CD4-positive, alpha-beta T cell treated with Interleukin-17A for 1 hour (primary cell): ENCODE measurements at places on chromosomes 5 and 9.

- no peak for DNase-seq
Observed at GRCh38 chr9:92749071-92749933, 15.3 kb downstream of the BICD2 start.

DNA sequence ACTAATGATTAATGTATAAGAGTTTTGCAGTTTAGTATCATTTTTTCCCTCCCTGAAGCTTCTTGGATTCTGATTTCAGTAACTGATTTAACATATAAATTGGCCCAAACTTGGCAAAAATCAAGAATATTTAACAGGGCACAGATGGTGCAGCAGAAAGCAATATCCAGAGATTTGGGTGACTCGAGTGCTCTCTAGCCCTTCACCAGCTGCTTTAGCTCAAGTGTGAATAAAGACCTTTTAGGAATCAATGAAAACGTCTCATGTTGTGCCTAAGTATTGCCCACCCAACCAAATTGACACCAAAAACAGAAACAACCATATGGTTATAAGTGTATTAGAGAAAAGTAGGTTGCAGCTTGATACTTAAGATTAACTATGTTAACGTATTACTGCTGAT lies 933.4 kb upstream of the PTPRD start:
- no peak for DNase-seq

- no peak for DNase-seq
Observed at GRCh38 chr5:122584411-122585300, 190.2 kb upstream of the SNX2 start.

DNA sequence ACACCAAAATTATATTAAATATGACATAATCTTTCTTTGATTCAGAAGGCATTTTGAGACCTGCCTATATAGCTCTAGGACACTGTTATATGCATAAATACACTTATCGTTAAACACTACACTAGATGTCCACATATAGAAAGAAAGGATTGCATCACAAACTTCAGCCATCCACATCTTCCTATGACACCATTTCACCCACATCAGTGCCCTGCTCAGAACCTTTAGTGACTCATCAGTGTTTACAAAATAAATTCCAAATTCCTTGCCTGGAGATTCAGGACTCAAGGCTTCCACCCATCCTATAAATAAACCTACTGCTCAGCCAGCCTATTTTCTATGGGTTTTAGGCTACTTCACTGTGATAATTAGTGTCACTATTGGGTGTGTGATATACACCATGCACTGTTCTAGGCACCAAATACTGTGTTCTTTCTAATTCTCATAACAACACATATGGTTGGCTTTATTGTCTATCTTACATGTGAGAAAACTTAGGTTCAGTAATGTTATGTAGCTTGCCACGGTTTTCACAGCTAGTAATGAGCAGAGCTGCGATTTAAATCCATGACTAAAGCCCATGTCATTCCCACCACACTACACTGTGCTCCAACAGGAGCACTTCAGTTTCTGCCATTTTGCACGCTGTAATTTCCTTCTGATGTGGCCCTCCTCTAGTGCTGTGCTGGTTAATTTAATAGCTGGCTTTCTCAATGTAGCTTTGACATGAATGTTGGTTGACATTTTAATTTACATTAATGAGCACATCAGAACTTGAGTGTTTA lies 103.3 kb downstream of the SREK1 start:
- no peak for DNase-seq

GRCh38 chr5:79697222-79698170 lies 7.9 kb downstream of the CMYA5 start:
- no peak for DNase-seq

DNA sequence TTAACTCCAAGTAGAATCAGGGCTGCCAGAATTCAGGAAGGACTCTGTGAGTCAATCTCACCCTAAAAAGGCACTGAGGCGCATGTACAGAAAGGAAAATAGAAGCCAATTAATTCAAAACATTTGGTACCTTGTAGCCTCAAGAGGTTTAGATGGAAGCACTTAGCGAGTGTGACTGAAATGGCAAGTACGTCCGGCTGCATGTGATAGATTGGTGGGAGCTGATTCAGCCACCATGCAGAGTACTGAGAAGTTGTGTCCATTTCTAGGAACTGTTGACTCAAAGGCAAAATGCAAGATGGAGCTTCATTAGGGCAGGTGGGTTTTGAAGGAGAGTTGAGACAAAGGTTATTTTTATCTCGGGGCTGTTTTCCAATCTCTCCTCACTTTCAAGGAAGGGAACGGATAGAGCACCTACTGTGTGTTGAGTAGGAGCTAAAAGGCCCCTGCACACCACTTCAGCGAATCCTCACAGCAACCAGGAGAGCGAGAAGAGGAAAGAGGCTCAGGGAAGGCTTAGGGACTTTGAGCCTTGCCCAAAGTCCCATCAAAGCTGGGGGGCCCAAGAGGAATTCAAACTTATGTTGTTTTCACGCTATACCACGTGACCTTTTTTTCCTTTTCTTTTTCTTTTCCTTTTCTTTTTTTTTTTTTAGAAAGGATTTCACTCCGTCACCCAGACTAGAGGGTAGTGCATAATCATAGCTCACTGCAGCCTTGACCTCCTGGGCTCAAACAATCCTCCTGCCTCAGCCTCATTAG lies 34.6 kb upstream of the CPEB4 start:
- no peak for DNase-seq

DNA sequence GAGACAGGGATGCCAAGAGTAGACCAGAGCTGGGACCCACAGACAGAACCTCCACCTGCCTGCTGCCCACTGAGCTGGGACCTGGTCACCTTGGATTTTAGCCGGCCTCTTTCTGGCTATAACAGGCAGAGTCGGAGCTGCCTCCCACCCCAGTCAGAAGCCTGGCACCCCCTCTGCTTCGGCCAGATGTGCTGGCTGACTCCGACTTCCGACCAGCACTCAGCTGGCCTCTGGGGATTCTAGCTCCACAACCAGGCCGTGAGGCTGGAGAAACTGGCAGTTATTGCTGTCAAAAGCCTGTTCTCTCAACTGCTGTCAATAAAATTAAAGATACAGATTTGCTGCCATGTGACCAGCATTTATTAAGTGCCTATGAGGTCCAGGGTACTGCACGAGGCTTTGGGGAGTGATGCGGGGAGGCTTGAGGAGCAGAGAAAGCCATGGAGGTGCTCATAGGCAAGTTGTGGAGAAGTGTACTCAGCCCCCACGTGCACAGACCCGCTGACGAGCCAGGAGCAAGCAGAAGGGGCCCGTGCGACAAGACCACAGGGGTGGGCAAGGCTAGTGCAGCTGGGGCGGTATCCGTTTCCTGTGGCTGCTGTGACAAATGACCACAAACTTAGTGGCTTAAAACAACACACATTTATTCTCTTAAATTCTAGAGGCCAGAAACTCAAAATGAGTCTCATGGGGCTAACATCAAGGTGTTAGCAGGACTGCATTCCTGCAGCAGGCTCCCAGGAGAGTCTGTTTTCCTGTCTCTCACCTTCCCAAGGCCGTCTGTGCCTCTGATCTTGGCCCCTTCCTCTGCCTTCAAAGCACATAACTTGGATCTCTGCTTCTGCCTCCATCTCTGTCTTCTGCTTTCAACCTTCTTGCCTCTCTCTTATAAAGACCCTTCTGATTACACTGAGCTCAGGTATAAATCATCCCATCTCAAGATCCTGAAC lies 13.1 kb downstream of the GFI1B start:
- DNase-seq, result no peak

DNA sequence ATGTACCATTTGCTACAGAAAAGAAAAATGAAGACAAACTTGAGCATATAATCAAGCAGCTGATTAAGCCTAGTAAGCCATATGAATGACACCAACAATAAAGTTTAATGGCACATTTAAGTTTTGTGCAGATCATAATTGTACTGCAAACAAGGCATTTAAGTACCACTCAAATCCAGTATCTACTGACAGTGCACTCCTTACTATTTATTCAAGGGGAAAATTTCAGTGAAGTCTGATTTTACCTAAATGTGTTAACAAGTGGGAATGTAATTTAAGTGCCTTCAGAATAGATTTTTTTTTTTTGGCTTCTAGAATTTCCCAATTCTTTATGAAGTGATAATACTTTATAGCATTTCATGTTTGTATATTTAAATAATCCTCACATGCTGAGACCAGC lies 341.0 kb upstream of the POU5F2 start:
- DNase-seq, result no peak

DNA sequence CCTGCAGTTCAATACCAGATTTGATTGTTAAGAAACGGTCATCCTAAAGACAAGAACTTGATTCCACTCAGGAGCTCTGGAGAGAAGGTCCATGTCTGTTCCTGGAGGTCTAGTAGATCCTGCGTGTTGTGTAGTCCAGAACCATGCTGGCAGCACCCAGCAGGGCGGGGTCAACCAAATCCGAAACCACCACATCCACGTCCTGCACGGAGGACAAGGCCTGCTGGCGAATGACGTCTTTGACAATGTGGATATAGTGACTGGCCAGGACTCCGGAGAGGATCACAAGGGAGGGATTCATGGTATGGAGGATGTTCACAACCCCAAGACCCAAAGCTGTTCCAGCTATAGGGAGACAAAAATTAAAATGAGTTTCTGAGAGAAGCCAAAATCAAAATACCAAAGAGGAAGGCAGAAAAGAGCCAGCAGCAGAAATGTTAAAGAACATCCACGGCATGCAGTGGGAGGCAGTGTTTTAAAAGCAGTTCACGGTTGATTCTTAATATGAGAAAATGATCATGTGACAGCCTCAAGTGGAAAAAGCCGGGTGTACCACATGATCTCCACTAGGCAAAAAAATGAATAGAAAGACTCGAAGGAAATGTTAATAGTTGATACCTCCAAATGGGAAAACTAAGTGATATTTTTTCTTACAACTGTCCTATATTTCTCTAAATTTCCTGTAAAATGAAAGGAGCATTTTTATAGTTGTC lies 26.7 kb downstream of the CLTA start:
- DNase-seq, result no peak

DNA sequence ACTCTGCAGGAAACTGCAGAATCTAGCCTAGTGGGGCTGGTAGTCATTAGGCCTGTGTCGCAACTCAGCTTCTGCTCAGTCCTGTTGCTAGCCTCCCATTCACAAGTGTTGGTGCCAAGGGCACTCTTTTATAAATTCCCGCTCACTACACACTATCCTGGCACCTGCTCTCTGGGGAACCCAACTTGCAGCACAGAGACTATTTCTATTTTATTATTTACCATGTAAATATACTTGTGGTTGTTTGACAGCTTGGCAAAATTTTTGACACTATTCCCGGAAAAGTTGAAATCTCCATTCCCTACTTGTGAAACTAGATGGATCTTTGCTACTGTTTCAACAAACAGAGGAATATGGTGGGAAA lies 20.4 kb upstream of the SMC2 start:
- DNase-seq, result no peak

- no peak for DNase-seq
Observed at GRCh38 chr5:171744264-171744663, 41.4 kb upstream of the SMIM23 start.

GRCh38 chr5:73812962-73813588 lies 187.1 kb downstream of the ARHGEF28 start:
- no peak for DNase-seq

- no peak for DNase-seq
Observed at GRCh38 chr9:69674716-69675438, 2.7 kb upstream of the APBA1 start.

GRCh38 chr9:137128158-137128861 lies 10.6 kb upstream of the GRIN1 start:
- peak; percentile 32 for DNase-seq

DNA sequence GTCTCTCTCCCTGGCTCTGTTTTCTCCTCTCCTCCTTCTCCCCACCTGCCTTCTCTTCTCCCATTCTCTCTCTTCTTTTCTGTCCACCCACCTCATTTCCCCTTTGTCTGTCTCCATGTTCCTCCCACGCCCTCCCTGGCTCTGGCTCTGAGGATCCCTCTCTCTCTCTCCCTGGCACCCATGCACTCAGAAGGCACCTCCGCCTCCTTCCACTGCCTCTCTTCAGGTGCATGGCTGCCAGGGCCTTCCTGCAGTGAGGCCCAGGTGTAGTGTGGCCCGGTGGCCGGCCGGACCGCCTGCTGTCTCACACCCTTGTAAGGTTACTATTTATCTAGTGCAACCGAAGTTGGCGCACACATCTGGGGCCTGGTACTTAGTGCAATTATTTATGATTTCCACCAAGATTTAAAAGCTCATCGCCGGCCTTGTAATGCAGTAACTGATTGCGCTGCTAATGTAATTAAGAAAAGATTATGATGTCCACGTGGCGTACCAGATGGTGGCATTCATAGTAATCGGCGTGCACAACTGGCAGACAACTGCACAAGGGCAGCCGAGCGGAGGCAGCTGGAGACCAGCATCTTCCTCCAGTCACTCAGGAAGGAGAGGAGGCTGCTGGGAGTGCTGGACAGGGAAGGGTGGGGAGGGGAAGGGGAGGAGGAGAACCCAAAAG lies 50.4 kb upstream of the MVB12B start:
- DNase-seq, result no peak

- DNase-seq, result no peak
Observed at GRCh38 chr5:68641211-68641610, 425.7 kb downstream of the PIK3R1 start.

- no peak for DNase-seq
Observed at GRCh38 chr5:165104611-165105010, 1599.2 kb downstream of the MAT2B start.

DNA sequence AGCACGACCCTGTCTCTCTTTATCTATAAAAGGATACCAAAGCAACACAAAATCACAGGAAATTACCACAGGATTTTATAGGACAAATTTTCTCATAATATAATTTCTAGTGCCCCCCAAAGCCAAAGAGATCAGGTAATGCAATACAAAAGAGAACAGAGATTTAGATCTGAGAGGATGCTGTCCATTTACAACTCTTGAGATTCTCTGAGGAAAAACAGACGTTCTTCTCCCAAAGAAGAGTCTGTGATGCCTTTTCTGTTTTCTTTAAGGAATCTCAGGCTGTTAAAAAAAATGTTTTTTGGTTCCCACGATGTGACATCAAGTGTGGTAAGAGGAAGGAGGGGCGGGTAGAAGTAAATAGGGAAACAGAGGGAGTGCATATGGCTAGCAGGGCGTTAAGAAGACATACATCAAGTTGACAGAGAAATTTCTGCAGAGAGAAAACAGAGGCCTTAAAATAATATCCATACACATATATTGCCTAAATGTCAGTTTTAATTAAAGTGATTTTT lies 274.7 kb downstream of the YTHDC2 start:
- no peak for DNase-seq

GRCh38 chr5:105836268-105836667 lies 1834.5 kb downstream of the EFNA5 start:
- no peak for DNase-seq

DNA sequence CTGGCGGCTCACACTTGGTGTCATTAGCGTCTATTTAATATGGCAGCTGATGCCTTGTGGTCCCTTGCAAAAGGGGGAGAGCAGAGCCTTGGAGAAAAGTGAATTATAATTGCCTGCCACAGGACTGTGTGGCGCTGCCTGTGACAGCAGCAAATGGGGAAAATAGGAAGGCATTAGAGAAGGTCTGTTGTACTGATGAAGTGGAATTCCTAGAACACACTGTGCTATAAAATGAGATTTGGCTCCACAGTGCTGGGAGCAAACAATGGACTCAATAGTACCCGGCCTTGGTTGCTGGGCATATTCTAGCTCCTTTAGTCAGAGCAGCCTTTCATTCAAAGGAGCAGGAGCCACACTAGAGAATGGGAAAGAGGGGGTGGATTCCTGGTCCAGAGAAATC lies 21.3 kb downstream of the SEMA6A start:
- no peak for DNase-seq
